ENCODE measurements at places on chromosomes 1 and 21.

GRCh38 chr1:222462601-222463000 is 85.3 kb downstream of the HHIPL2 start:
- DNase-seq, result no peak

DNA sequence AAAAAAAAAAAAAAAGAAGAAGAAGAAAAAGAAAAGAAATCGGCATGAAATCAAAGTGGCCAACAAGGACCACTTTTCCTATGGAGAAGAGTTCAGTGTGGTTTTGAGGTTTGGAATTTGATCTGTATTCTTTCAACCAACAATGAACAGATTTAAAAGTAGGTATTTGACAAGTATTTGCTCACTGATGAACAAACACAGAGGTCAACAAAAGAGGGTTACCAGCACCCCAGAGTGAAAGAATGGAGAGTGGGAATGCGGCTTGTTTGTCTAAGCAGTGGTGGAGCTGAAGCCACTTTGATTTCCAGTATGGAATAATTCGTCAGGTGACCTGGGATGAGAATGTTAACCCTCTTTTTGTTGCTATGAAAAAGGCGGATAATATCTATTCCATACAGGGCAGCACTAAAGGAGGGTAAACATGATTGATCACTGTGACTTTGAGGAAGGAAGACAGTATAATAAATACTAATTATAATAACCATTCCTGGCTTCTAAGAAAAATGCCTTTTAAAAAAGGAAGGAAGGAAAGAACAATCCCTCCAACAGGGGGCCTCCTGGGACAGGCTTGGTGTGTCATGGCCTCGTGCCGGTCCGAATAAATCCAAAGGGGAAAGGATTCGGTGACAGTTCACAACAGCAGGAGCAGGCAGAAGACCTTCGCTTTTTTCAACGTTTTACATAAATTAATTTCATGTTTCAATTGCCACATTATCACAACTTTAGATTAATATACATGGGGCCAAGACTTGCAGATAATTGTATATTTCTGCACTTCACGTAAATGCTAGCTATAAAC is 37.2 kb upstream of the SIM2 start:
- no peak for DNase-seq

DNA sequence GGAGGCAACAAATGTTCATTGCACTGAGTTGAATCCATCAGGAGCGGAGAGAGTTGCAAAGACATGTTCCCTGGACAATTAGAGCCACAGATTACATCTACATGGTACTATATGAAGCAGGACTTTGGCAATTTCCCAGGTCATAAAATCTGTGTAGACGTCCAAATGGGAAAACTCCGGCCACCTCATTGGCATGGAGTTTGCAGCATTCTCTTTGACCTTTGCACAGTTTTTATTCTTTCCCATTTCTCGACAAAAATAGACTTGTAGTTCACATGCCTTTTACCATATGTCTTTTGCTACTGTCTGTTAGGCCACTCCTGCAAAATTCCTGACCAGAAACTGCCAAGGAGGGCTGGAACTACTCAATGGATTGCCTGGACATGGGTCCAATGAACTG is 48.2 kb downstream of the UBE2T start:
- DNase-seq, result no peak

- no peak for DNase-seq
These were observed 109.0 kb downstream of the HIVEP3 start for GRCh38 chr1:41809692-41810091.

DNA sequence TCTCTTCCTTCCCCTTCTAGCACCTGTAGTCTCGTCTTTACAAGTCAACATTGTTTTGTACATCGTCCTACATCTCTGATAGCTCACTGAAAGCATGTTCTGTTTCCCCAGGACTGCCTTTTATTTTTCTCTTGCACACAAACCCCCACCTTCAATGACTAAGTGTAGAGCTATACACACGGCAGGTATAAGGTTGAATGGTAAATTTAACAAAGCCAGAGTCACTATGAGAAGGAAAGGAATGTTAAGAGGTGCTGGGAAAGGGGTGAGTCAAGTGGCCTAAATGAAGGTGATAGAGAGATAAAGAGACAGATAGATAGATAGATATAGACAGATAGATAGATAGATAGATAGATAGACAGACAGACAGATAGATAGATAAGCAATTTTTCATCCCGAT is 134.3 kb upstream of the ATP1B1 start:
- no peak for DNase-seq

- no peak for DNase-seq
These were observed 158.4 kb downstream of the ACTL8 start for GRCh38 chr1:17913326-17914115.

DNA sequence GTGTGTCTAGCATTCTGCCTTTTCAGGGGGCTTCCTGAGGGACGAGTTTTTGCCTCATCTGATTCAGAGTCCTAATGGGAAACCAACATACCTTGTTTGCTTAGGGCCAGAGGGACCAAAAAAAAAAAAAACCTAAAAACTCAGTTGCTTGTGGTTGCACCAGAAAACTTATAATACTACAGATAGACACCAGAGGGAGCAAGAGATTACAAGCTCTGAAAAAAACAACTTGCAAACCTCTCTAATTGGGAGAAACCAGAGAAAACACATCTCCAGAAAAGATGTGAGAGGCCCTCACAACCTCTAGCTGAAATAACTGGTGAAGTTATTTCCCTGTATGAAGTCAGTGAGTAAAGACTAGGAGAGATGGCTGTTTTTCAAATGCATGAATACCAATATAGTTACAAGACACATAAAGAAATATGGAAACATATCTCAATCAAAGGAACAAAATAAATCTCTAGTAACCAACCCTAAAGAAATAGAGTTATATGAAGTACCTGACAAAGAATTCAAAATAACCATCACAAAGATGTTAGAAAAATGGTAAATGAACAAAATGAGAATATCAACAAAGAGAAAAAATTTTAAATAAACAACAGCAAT is 233.7 kb upstream of the NFIA start:
- no peak for DNase-seq

DNA sequence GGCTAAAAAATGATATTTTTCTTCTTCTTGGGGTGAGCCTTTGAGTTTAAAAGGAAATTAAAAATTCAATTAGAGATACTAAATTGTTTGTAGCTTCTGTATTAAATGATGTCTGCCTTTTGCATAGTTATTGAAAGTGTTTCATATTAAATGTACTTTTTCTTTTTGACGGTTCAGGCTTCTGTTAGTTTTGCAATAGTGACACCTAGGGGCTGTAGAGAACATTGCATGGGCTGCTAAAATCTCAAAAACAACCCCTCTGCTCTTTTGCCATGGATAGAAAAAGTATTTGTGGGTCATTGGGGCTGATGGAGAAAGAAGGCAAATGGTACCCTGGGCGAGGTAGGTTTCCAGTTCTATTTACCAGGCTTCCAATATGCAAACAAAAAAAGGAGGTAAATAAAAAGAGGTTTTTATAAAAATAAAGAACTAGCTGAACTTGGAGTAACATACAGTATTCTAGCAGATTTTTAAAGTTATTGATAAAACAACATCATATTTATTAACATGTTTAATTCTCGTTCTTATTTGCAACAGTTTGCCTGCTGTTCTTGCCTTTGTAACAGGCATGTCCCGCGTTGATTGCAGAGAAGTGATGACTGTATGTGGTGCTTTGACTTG is 115.4 kb upstream of the HOOK1 start:
- peak; percentile 60 for DNase-seq

- DNase-seq, result peak; percentile 62
These were observed 9.6 kb downstream of the ZBTB17 start for GRCh38 chr1:15966081-15966955.

DNA sequence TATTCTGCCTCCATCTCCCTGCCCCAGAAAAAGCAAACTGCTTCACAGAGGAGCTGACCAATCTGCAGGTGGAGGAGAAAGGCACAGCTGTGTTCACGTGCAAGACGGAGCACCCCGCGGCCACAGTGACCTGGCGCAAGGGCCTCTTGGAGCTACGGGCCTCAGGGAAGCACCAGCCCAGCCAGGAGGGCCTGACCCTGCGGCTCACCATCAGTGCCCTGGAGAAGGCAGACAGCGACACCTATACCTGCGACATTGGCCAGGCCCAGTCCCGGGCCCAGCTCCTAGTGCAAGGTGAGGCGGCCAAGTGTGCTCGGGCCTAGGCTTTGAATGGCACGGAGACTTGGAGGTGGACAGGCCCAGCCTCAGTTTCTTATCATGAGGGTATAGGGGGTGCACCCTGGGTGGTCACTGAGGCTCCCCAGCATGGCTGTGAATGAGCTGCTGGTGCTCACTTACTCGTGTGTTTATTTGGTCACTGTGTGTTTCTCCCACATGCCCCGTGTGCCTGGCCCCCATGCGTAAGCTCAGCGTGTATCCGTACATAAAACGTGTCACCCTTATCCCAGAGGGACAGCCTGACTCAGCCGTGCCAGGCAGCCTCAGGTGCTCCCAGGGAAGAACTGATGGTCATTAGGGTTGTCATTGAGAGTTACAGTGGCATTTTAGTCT is 75.8 kb downstream of the OBSCN start:
- no peak for DNase-seq

GRCh38 chr1:112298558-112298957 is 97.5 kb upstream of the CTTNBP2NL start:
- peak; percentile 4 for DNase-seq

- no peak for DNase-seq
These were observed 893 bp upstream of the CFAP45 start for GRCh38 chr1:159900755-159901360.
